GM12892 (cell line): ENCODE measurements at places on chromosomes 2 and 18.

- DNase-seq: no peak
Measured at GRCh38 chr2:106163948-106164545, 30.1 kb downstream of the UXS1 start.

DNA sequence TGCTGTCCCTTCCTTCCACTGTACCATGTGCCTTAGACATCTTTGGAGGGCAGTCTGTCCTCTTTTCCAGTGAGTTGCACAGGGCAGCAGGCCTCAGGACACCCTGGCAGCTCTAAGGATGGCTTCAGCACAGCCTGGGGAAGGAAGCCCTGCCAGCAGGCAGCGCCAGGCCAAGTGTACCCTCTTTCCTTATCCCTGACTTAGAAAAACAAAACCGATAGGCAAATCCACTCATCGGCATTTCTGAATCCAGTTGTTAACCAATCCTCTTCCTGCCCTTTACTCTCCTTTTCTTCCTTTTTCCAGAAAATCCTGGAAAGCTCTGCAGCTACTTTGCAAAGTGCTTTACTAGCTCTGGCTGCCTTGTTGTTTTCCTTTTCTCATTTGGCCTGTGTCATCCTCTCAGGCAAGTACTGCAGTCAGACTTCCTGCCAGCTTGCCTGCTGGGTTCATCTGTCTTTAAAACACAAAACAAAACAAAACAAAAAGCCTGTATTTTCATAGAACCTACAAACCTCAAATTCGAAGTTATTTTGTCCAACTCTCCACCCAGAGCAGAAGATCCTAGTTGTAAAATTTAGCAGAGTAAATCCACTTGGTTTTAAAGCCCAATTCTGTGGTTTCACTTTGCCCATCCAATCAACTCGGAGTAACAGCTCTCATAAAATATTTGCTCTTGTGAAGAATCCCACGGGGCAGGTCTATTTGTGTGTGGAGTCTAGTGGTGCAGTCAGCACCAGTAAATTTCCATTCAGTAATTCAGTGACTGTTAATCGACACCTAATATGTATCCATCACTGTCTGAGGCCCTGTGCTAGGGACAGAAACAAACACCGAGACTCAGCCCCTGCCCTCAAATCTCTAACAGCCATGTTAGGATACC, 45.2 kb downstream of the PCBP1 start:
- no peak for DNase-seq

DNA sequence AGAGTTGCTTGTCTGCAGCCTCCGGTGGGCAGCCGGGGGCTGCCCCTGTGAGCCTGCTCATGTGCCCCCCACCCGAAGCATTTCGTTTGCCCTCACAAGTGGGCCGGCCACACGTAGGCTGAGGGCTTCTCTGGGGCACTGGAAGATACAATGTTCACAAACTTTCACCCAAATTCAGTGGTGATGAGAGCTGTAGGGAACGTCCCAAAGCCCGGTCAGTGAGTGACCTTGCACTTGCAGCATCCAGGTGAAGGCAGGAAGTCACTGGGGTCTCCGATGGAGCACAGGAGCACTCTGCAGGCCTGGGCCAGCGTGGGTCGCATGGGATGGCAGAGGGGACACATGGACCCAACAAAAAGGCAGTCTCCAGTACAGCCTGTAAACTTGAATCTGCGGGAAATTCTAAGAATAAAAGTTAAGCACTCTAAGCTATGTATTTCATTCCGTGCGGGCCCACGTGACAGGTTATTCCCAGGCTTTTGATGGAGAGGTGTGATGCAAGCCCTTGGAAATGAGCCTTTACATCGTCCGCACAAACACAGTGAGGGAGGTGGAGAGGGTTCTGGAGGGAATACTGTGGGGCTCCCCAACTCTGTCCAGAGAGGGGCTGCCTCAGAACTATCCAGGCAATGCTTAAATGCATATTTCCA, 42.5 kb downstream of the CNGA3 start:
- no peak for DNase-seq

DNA sequence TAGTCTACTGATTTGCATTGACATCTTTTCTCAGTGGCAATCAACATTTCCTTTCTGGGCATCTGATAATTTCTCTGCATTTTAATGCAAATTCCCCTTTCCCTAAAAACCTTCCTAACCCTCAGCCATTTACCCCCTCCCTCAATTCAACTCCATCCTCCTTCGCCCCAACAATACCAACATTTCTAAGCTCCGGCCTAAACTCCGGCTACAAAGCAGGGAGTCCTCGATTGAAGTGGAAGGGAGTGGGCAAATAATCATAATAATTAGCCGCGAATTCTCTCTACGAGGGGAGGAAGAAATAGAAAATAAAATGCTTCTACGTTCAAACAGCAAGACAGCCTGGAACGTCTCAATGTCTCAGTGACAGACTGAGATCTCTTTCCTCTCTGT, 4.6 kb downstream of the BCL11A start:
- no peak for DNase-seq

DNA sequence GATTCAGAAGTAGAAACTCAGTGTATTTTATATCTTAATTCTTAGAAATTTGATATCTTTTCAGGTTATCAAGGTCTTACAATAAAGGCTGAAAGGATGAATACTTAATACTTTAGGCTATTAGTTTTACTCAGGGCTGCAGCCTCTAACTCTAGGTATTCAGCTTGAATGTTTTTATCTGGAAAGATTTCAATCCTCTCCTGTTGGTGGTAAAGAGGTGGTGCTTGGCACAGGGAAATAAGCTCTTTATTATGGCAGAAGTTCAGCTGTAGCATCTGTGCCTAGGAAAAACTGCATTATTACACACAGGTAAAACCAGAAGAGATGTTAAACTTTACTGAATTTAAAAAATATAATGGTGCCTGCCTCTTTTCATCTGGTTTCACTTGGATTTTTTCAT, 11.1 kb downstream of the ACVR2A start:
- DNase-seq: no peak

- DNase-seq: no peak
Measured at GRCh38 chr2:12162269-12163247, 416.1 kb downstream of the LPIN1 start.

- DNase-seq: no peak
Measured at GRCh38 chr2:137921105-137921880, 43.0 kb upstream of the HNMT start.

DNA sequence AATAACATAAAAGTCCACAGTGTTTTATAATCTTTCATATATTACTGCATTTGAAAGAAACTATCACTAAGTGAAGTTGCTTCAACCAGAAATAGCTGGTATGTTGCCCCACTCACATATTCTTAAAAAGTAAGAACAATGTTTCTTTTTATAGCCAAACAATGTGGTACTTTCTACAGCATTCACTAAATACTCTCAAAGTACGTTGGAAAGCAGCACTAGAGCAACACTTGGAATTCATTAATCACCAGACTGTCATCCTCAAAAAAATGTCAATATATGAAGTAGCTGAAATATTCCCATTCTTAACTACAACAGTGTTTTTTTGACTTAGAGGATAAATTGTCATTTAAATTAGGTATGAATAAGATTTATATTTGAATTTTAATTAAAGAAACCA, 32.8 kb downstream of the COBLL1 start:
- no peak for DNase-seq

DNA sequence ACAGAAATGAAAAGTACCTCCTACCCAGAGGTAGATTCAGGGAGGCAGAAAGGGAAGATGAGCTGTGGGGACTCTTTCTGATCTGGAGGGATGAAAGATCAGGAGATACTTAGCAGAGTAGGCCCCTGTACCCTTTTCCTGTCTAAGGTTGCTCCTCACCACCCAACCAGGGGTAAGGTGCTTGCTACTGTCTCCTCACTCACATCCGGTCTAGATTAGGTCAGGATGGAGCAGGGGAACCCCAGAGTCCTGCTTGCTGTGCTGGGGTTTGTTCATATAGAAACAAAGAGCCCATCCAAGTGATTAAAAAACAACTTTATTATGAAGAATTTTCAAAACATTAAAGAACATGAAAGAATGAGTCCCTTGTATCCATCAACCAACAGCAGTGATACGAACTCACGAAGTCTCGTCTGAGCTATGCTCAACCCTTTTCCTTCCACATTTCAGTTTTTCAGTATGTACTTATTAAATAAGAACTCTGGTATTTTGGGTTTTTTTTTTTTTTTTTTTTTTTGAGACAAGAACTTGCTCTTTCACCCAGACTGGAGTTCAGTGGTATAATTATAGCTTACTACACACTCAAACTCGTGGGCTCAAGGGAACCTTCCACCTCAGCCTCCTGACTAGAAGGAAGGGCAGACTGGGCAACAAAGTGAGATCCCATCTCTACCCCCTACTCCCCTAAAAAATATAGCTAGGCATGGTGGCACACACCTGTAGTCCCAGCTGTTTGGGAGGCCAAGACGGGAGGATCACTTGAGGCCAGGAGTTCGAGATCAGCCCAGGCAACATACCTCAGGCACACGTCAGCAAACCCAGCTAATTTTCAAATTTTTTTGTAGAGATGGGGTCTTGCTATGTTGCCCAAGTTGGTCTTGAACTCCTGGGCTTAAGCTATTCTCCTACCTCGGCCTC, 28.5 kb upstream of the MCFD2 start:
- DNase-seq: peak; percentile 47

GRCh38 chr2:201816657-201817575, 10.6 kb downstream of the CDK15 start:
- no peak for DNase-seq

GRCh38 chr2:120647487-120647886, 88.2 kb upstream of the GLI2 start:
- no peak for DNase-seq

- DNase-seq: no peak
Measured at GRCh38 chr2:209661286-209661894, 110.2 kb upstream of the UNC80 start.

DNA sequence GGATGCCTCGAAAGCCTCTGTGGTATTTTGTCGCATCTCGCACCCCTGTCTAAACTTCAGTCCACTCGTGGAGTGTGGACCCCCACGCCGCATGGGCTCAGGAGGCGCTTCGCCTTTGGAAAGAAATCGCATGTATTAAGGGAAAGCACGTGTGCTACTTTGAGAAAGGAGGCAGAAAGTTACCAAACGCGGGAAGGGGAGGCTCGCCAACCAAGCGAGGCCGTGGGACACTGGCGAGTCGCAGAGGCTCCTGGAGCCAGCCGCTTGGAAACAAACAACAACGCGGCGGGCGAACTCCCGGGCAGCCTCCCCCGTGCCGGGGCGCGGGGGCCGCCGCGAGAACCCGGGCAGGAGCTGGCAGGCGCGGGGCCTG, 455 bp upstream of the AGAP1 start:
- DNase-seq: no peak

- DNase-seq: no peak
Measured at GRCh38 chr2:215415218-215415617, 20.6 kb downstream of the FN1 start.

GRCh38 chr18:815353-815752, 3.3 kb upstream of the YES1 start:
- no peak for DNase-seq

DNA sequence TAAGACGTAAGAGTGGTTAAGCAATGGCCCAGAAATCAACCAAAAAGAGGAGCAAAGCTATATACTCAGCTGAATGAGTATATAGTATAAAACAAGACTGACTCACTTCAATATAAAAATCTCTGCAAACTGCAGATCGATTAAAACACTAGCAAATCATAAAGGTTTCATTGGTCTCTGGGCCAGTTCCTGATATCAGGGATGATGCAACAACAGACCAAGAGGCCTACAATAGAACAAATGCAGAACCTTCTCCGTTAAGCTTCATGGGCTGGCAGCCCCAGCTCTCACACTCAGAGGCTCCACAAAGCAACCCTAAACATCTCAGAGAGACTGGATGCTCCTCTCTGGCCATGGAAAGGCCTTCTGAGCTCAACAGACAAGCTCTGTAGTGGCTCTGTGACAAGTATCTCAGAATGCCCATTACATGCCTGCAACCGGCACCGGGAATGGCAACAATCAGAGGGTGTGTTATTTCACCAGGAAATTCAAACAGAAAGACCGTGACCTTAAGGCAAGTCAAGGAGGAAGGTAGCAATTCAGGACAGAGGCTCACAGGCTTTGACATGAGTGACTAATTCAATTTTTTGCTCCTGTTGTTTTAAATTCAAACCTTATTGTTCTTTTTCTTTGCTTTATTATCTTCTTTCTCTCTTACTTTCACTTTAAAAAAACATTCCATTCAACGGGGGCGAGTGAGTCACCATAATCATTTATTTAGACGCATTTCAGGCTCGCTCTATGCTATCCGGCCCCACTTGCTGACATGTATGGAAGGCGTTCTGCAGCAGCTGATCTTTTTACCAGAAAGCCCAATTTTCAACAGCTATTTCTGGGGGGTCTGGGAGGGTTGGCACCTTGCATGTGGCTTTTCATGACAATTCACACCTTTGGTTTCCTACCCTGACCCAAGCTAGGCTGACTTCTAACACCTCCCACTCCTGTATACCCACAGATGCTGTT, 15.1 kb downstream of the CYRIA start:
- DNase-seq: no peak

GRCh38 chr2:121242976-121243375, 42.0 kb downstream of the TFCP2L1 start:
- DNase-seq: no peak

DNA sequence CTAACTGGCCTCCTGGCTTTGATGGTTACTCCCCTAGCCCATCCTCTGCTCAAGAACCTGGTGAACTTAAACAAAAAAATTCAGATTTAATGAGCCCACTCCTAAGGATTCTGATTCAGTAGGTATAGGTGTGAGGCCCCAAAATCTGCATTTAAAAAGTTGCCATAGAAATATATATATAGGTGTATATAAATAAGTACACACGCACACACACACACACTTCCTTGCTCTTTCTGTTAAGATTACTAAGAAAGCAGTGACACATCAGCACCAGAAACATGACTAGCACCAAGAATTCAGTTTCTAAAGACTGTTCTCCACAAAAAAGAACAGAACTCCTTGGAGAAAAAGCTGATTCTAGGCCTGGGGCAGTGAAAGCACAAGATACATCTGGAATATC, 17.8 kb downstream of the EML6 start:
- DNase-seq: no peak

DNA sequence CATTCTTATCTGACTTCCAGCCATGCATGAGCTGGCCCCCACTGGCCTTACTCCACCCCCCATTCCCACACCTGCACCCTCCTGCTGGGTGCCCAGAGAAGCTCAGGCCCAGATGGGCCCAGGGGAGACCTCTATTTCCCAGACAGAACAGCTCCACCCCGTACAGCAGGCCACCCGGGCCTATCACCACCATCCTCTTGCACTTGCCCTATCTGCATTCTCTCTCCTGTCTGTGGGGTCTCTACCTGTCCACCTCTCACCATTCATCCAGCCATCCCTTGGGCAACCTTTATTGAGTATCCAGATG, 25.3 kb upstream of the TNS1 start:
- DNase-seq: no peak

DNA sequence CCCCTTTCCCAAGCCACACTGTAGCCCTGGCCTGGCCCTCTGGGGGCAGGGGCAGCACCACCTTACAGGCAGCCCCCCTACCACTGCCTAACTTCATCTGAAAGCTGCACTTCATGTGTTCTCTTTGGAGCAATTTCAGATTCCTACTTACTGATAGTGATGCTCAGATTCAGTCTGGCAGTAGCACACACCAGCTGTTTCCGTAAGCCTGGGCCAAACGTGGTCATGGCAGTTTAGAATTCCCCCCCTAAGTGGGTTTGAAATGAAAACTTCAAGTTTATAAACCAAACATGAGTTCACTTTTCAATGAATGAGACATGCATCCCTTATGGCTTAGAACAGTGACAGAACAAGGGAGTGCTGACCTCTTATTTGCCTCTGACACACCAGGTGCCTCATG, 29.4 kb downstream of the GDF7 start:
- DNase-seq: no peak

GRCh38 chr2:127768775-127769479, 42.0 kb downstream of the WDR33 start:
- no peak for DNase-seq

GRCh38 chr2:108565778-108566375, 31.6 kb downstream of the LIMS1 start:
- DNase-seq: no peak
